Stimulated activated CD4-positive, alpha-beta T cell treated with anti-CD3 and anti-CD28 coated beads, Interleukin-4, amount 100 ng/mL, for 1 hour (primary cell): ENCODE measurements at places on chromosomes 12 and 14.

DNA sequence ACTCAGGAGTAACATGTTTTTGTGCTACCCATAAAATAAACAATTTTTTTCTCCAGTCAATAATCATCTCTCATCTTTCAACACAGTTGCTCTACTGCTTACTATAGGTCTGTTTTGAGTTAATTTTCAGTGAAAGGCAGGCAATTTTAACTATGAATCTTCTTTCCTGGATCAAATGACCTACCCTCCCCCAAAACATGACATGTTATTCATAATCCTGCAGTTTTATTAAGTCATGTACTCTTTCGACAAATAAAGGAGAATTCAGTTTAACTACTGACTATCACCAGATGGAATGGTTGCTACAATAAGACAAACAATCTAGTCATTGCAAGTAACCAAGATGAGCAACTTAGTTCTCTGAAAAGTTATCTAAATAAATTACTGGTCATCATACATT, 106.0 kb upstream of the FAR2 start:
- DNase-seq, result no peak

GRCh38 chr12:99957866-99958466, 26.8 kb downstream of the ANKS1B start:
- DNase-seq, result no peak

GRCh38 chr12:48814262-48815125, 3.8 kb upstream of the CACNB3 start:
- peak; percentile 78 for DNase-seq

DNA sequence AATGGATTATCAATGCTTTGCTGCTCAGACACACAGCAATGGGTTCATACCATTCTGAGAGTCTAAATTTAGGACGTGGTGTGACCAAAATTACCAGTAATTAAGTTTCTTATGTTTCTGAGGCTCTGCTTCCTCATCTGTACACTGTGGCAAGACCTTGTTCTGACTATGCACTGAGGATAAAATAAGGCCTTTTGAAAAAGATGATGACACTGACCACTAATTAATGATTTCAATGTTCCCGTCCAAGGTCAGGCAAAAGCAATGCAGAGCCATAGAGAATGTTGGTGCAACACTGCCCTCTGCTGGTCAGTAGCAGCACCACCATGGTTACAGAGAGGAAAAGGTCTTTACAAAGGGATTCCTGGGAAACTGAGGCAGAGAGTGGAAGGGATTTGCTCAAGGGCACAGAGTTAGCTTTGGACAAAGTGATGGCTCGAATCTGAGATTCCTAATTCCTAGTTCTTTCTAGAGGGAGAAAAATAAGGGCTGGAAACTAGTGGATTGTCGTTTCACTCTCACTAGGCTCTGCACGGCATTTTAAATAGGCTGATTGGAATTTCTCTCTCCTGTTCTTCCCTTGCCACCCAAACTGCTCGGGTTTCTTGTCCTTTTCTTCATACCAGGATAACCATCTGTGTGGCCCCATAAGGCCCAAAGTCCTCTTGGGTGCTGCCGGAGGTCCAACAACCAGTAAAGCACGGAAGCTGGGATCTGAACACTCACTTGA, 22.3 kb upstream of the P2RX7 start:
- DNase-seq, result peak; percentile 60

- peak; percentile 24 for DNase-seq
These were observed 31.5 kb downstream of the TMEM63C start for GRCh38 chr14:77212943-77213678.

DNA sequence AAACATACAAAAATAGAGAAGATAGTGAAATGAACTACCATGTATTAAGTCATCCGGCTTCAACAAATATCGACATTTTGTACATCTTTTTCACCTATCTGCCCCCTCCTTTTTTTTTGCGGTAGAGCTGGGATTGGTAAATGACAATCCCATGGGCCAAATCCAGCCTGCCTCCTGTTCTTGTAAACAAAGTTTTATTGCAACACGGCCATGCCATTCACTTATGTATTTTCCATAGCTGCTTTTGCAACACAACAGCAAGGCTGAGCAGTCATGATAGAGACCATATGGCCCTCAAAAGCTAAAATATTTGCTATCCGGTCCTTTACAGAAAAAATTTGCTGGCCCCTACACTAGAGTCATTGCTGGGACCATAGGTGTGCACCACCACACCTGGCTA, 58.1 kb upstream of the PLEKHG3 start:
- DNase-seq, result no peak
